ENCODE measurements at places on chromosomes 1 and 21.

DNA sequence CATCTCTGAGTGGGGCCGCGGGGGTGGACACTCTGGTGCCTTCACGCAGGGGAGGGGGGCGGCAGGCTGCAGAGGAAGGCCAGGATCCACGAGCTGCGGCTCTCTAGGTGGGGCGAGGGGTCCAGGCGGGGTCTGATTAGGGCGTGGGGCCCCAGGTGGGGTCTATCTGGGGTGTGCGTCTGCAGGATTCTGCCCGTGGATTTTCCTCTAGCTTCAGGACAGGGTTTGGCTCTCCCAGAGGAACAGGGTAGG, 6.3 kb downstream of the JMJD4 start:
- DNase-seq = no peak

GRCh38 chr21:31618696-31619430, 40.6 kb upstream of the SOD1 start:
- no peak for DNase-seq

- no peak for DNase-seq
Measured at GRCh38 chr21:35090403-35090802, 41.3 kb upstream of the RUNX1 start.

DNA sequence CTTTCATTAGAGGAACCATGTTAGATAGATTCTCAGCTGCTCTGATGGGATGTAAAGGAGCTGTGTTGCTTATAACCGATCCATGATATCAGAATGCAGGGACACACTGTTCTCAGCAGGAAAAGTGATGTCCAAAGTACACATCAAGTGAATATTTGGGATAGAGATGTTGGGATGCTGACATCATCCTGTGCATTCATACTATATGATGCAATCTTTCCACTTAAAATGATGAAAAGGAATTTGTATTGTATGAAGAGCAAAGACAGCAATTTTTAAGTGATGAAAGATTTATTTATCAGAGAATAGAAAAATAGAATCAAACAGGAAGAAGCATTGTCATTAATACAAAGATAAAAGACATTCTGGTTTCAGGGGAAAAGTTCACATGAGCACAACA, 110.1 kb downstream of the ERG start:
- no peak for DNase-seq

- no peak for DNase-seq
Measured at GRCh38 chr1:214717351-214717750, 114.4 kb downstream of the CENPF start.

- DNase-seq = no peak
Measured at GRCh38 chr1:11918799-11919519, 7.3 kb downstream of the KIAA2013 start.

DNA sequence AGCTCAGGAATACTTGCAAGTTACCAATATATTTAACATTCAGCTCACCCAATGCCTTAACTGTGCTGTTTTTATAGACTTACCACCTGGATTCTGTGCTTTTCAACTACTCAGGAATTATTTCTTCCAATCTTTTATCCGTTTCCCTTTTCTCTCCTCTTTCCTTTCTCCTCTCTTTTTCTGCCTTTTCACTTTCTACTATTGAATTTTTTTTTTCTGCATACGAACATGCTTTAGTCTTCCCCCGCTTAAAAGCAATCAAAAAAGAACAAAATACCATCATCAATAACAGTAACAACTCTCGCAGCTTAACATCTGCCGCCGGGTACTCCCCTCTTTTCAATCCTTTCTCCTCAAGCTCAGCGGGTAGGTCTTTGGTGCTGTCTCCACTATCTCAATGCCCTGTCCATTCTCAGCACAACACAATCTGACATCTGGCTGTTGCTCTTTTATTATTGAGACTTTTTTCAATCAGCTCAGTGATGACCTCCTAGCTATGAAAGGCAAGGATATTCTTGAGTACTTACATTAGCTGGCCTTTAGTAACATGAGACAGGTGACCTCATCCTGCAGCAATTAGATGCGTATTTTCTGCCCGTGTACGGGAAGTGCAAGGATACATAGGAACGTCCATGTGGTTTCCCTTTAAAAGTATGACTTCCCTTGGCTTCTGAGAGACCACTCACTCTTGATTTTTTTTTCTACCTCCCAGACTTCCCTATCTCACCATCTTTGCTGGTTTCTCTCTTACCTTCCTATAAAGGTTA, 40.2 kb upstream of the SIPA1L2 start:
- DNase-seq = no peak

- no peak for DNase-seq
Measured at GRCh38 chr1:21518774-21519455, 9.7 kb downstream of the ALPL start.

- DNase-seq = no peak
Measured at GRCh38 chr1:117339866-117340700, 27.2 kb upstream of the MAN1A2 start.

GRCh38 chr1:39981945-39982344, 27.0 kb downstream of the MFSD2A start:
- no peak for DNase-seq

DNA sequence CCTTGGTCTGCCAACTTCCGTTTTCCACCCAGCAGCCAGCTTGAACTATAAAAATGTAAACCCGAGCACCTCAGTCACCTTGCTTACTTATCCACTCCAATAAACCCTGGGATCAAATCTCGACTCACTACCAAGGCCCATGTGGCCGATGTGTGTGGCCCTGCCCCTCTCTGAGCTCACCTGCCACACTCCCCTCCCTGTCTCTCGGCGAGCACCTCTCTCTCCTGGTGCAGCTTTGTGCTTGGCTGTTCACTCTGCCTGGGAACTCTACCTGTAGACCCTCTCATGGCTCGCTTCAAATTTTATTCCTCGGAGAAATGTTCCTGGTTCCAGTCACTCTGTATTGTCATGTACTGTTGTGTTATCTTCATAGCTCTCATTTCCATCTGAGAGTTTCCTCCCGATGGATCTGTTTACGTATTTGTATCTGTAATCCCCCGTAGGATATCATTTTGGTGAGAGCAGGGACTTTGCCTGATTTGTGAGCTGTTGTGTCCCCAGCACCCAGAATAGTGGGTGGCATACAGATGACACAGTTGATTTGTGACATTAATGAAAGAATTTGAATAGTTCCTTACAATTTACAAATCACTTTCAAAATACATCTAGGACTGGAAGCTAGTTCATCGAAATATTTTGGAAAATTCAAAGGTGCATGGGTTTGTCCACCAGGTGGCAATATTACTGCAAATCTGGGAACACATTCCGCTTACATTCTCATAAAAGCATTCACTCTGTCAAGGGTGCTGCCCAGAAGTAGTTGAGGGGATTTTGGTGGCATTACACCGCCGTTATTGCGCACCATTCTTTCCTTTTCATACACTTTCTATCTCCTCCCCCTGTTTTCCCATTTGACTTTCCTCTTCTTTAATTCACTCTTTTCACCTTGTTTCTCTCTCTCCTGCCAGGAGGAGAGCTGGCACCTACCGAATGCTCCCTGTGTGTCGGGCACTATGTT, 95.3 kb downstream of the ABCA4 start:
- no peak for DNase-seq

GRCh38 chr1:21834094-21834493, 22.0 kb downstream of the LDLRAD2 start:
- DNase-seq = no peak

GRCh38 chr1:111863401-111863800, 107.7 kb downstream of the DDX20 start:
- DNase-seq = no peak

All from stimulated activated CD4-positive, alpha-beta T cell treated with anti-CD3 and anti-CD28 coated beads, Interleukin-1b, Interleukin-23, amount 100 ng/mL, for 24 hours (primary cell).